ENCODE measurements at places on chromosomes 11 and 22. TPM values are rescaled to one million over a fixed set of nuclear protein-coding genes. Genes with fewer than 3 reads are reported as not detected.

The USP2 gene
- total RNA-seq: 80.0 TPM

The OLFML1 gene
- total RNA-seq: 5.3 TPM

The OR51B5 gene
- not detected for total RNA-seq

The PRG3 gene
- total RNA-seq: not detected

DNA sequence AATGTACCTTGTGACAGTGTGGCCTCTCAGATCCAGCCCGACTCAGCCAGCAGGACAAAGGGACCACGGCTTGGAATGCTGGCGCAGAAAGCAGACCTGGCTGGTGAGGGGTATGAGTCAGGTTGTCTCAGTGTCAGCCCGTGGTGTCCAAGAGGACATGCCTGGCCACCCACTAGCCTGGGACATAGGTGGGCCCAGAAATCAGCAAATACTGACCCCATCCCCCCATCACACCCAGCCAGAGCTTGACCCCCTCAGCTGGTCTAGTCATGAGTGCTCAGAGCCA, 4.5 kb downstream of the BANF1 start:
- DNase-seq: no peak

DNA sequence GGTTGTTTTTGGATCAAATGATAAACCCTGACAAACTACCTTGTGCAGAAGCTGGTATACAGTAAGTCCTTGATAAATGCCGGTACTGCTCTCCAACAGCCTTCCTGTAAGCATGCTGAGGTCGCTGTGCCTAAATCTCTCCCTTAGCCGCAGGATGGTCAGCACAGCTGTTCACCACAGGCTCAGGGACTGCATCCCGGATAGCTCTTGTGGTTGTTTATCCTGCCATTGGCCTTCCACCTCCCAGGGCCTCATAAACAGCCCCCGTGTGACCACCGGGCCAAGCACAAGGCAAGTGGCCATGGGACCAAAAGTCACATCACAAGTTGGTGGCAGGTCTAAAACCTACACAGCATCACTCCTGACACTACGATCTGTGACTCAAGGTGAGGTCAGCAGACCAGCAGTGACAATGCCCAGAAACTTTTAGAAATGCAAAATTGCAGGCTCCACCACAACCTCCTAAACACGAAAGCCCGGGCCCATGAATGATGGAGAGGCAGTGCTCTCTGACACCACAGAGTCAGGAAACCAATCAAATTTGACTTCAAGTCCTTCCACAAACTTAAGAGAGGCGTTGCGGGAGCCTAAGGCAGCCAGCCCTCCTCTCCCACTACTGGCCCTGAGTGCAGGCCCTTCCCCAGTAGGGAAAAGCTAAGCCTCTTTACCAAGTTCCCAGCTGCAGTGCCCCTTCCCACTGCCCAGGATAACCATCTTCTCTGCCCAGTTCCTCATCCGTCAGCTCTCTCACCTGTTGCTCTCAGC, 3.9 kb downstream of the SPATA19 start:
- DNase-seq: no peak

Data from cardiac septum (tissue), 1 donor.